Activated T-cell treated with anti-CD3 and anti-CD28 coated beads, Interleukin-2, amount 50 U/mL, for 48 hours (primary cell): ENCODE measurements at places on chromosomes 7 and 10.
A peak's percentile ranks its signal among the peaks of the same experiment; 100 is the strongest.

GRCh38 chr7:66043681-66044497 is 31.7 kb upstream of the ASL start:
- peak; percentile 53 for DNase-seq

DNA sequence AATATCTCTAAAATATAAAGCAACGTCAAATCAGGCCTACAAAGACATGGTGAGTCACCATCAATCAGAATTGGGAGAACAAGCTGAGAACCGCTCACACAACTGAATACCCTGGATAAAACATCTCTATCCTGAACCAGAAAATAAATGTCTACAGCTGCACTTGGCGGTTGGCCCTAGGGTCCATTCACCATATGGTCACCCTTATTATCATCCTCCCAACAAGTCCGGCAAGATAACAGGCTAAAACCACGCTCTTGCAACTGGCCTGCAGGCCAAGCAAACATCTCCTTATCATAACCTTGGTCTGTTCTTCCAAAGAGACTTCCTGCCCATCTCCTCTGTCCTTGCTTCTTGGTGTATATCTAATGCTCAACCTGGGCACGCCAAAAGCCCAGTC is 310.7 kb downstream of the CALN1 start:
- no peak for DNase-seq

DNA sequence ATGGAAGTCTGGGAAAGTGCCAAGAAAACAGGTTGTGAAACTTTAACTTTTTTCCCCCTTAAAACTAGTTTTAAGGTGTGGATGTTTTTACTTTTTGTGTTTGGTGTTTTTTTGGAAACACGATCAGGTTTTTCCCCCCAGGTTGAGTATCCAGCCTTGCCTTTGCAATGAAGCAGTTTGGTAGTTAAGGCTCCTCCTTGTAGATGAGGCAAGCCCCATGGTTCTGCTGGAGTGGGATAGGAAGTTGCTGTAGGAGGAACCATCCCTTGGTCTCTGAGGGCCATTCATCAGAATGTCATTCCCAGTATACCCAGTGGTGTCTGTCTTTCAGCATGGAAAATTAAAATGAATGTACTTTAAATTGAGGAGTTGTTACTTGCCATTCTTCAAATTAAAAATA is 2.7 kb downstream of the CUL1 start:
- DNase-seq, result no peak

GRCh38 chr7:28469562-28469961 is 57.2 kb downstream of the CREB5 start:
- no peak for DNase-seq

DNA sequence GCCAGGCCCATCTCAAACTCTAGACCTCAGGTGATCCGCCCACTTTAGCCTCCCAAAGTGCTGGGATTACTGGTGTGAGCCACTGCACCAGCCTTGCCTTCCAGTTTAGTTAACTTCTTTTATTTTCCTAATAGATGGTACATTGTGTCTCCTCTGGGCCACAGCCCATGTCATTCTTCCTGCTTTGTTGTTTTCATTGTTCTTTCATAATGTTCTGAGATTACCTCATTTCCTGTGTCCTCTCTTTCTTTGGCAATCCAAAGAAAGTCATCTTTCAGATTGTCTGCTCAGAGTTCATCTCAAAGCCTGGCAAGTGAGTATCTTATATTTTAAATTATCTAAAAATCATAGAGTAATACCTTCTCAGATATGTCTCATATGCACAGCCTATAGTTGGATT is at the start of gene OLAH:
TSS of gene OLAH (plus strand) at position 270 of the 400 bp plus-strand sequence. CDS start 3,346 bp downstream, outside the sequence.
- no peak for DNase-seq

GRCh38 chr10:16865766-16866165 is 48.5 kb upstream of the RSU1 start:
- DNase-seq, result no peak

GRCh38 chr10:18417950-18418527 is 233.3 kb downstream of the NSUN6 start:
- no peak for DNase-seq

DNA sequence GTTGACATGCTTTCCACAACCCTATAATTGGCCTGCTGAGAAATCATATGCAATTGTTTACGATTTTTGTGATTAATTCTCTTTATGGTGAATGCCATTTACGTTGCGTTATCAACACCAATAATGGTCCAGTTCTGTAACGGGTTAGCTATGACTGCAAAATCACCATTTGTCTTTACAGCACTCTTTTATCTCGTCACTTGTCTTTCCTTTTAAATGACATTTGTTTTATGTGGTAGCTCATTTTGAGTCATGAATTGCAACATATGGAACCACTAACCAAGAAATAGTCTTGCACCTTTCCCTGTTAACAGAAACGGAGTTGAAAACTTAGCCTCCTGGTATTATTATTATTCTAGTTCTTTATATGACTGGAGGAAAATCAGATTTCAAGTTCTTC is 3.1 kb upstream of the KIAA1217 start:
- no peak for DNase-seq

- peak; percentile 37 for DNase-seq
Observed at GRCh38 chr10:14507176-14507575, 176.5 kb upstream of the FRMD4A start.

GRCh38 chr7:79774150-79774549 is 320.7 kb upstream of the MAGI2 start:
- DNase-seq, result no peak

GRCh38 chr7:131507592-131508331 is 48.7 kb downstream of the PODXL start:
- DNase-seq, result peak; percentile 86

GRCh38 chr7:36128448-36129047 is 24.5 kb upstream of the EEPD1 start:
- DNase-seq, result no peak

DNA sequence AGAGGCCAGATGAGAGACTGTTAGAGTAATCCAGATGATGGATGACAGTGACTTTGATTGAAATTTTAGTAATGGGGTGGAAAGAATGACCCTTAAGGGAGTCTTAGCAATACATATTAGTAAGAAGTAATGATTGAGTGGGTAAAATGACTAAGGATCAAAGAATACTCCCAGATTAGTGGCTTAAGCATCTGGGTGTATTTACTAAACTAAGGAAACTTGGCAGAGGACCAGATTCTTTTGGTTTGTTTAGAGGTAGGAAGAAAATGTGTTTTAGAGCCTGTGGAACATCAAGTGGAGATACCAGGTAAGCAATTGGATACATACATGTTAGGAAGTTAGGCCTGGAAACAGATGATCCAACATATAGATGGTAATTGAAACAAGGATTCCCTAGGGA is 58.8 kb upstream of the ADRA2A start:
- no peak for DNase-seq

- no peak for DNase-seq
Observed at GRCh38 chr7:28500138-28500537, 87.8 kb downstream of the CREB5 start.

DNA sequence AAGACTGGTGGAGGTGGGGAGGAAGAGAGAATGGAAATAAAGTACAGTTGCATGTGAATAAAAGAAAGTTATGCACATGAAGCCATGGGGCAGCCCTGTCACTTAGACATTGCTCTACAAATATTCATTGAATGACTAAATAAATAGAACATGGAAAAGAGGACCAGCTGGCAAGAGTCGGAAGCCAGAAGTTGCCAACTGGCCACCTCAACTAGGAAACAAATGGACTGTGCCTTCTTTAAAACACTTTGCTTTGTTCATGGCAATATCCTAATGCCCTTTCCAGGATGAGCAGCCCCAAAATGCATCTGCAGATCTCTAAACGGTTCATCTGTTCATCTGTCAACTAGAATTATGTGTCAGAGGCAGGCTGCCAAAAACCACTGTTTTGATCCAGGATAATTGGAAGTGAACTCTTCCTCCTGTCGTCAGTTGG is 157.3 kb downstream of the NOC3L start:
- no peak for DNase-seq

GRCh38 chr10:113643183-113643582 is 20.7 kb downstream of the NRAP start:
- no peak for DNase-seq

DNA sequence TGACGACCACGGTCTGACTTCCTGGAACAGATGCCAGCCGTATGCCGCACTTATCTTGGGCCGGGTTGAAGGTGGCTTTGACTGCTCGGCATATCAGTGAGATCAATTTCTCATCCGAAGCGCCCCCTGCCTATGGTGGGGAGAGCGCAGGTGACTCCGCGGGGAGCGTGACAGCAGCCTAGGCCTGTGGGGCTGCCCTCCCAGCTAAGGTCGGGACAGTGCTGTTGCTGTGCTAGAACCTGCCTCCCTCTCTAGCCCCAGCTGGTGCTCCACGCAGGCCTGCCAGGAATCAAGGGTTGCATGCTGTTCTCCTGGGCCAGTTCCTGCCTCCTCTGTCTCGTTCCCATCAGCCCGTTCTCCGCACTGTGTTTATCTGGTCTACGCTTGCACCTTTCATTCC is 49.8 kb downstream of the PODXL start:
- DNase-seq, result no peak

- no peak for DNase-seq
Observed at GRCh38 chr7:125391921-125392320, 462.3 kb upstream of the POT1 start.

GRCh38 chr7:91567081-91568012 is 303.1 kb downstream of the FZD1 start:
- no peak for DNase-seq

- no peak for DNase-seq
Observed at GRCh38 chr10:132723330-132723970, 62.5 kb downstream of the NKX6-2 start.

- DNase-seq, result no peak
Observed at GRCh38 chr7:44988701-44989100, 9.9 kb upstream of the MYO1G start.

DNA sequence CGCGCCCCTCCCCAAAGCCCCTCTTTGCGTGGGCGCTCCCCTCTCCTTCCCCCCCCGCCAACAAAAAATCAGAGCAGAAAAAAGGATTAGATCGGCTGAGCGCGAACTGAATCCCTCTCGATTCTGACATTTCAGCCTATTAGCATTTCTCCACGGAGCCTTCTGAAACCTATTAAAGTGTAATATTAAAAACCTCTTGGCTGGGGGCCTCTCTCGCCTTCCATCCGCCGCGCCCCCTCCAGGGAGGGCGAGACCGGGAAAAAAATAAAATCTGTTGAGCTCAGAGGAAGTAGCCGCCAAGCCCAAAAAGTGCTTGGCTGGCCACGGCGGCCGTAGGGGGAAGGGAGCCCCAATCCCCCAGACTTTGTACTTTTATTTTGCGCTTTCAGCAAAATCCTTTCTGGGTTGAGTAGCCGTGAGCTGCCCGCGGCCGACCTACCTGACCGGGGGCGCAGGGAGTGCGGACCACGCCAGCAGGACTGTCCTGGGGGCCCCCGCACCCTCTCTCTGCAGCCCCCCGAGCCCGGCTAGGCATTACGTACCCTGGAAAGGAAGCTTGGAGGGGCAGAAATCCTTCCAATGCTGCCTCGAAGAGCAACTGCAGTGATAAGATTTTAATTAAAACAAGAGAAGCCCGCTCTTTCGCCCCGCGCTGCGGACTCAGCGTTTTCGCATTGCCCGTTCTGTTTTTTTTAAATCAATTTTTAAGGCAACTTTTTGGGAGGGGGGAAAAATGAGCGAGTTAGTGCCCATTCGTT is 1.3 kb upstream of the TNRC18 start:
- DNase-seq, result peak; percentile 27

DNA sequence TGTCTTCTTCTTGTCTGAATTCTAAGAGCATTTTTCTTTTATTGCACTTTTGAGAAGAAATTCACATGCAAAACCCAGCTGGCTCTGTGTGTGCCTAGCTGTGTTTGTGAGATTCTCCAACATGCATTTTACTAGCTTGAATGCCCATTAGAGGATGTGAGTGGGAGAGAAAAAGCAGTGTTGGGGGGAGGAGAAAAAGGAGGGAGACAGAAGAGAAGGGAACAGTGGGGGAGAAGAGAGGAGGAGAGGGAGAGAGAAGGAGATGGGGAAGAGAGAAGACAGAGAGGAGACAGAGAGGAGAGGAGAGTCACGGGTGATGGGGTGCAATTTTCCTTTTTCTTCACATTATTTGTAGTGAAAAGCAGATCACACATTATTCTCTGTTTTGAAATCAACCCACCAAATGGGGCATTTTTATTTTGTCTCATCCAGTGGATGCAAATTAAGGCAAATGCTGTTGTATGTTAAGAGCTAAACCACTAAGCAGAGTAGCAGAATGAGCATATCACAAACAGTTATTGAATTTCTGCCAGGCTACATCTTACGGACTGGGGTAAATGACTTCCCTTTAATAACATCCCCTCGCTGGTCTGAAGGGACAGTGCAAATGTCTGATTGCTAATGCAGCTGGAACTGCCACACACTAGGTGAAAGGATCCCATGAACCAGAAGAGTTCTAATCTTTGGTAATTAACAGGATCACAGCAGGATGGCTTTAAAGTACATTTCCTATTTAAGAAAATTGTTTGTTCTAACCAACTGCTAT is 849 bp downstream of the LRRN3 start:
- no peak for DNase-seq

GRCh38 chr10:112332509-112333228 is 41.2 kb upstream of the ACSL5 start:
- DNase-seq, result no peak

DNA sequence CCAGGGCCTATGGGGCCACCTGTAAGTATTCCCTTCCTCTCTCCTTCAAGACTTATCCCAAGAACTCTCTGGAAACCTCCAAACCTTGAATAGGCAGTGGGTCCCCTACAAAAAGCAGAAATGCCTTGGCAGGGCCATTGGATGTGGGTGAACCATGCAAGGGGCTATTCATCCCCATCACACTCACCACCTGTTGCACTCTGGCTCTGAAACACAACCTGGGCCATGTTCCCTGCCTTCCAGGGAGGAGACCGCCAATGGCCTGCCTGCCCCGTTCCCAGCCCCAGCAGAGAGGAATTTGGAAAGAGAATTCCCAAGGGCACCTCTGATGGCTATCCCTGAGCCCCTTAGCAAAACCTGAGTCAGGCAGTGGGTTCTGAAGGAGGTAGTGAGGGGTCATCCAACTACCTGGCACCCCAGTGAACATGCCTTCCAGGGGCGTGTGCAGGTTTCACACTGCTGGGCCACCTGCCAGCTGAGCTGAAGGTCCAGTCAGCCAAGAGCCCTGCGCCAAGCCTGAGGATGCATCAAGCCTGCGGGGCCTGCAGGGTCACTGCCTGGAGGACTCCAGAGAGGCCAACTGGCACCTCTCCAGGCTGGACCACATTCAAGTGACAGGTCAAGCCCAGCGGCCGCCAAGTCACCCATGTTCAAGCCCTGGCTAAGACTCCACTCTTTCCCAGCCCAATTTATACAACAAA is 101.3 kb downstream of the COL13A1 start:
- no peak for DNase-seq

DNA sequence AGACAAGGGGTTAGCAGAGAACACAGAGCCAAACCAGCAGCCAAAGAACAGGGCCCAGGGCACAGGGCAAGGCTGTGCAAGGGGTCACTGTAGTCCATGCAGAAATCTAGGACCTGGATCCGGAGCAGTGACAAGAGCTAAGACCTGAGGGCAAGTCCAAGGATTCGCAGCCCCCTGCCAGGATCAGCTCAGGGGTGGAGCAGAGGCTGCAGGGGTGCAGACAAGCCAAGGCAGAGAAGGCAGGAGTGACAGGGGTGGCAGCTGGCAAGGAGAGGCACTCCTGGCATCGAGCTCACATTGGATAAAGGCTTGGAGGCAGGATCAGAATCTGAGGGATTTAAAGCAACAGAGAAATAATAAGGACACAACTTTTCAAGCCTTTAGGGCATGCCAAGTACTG is 80.7 kb upstream of the NANOS1 start:
- DNase-seq, result no peak

GRCh38 chr10:125548878-125549277 is 134.1 kb downstream of the TEX36 start:
- no peak for DNase-seq
